ENCODE measurements at places on chromosomes 16 and 17.

DNA sequence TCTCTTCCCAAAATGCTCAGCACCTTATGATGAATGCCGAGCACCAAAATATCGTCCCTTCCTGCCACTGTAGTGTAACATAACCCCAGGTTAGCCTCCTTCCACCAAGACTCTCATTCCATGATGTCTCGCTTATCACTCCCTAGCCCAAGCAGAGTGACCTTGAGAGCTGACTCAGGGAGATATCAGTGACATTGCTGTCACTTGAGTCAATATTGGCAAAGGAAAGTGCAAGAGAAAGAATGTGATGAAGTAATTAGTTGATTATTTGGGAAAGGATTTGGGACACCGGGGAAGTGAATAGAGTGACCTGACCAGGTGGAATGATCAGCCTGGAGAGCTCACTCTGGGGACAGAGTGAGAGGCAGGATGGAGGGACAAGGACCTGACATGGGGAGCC lies 2.6 kb upstream of the ANKFN1 start:
- no peak for DNase-seq

DNA sequence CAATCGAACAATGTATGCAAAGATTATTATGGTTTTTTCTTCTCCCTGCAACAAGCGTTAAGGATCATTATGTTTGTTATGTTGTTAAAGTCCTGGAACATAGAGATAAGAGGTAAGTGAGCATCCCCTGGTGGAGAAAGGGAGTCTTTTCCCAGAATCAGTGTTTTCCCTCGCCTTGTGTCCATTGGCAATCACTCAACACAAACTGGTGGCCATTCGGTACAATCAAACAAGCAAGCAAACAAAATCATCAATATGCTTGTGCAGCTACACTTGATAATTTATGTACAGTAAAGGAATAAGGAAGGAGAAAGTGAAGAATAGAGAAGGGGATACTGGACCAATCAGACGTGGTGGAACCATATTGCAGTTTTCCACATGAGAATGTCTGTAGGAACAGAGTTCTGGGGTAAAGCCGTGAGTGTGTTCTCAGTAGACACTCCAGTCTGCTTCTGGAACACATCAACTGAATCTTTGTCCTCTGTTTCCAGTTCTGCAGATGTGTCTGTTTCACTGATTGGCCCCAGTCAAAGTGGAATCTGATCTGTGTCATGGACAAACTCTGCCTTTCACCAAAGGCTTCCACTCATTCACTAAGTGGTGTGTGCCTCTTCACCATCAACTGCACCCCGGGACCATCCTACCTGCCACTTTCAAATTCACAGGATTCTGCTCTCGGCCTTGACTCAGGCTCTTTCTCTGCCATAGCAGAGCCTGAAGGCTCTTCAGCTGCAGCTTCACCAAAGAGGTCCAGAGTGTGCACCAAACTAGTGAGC lies 169.5 kb downstream of the AHSP start:
- no peak for DNase-seq

DNA sequence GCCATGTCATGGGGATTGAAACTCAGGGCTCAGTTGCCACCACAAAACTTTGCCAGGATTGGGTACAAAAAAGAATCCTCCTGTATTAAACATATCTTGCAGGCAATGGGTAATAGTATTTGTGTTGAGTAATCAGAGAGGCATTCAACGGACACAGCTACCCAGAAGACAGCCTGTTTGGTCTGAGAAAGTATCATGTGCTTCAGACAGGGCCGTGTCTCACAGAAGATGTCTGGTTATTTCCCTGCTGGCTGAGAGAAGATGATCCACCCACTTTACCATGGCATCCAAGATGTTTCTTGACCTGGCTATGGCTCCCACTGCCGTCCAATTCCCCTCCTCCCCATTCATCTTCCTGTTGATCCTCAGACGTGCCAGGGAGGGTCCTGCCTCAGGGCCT lies 304.3 kb upstream of the XYLT1 start:
- DNase-seq: no peak

- no peak for DNase-seq
Observed at GRCh38 chr17:80068301-80069222, 32.1 kb downstream of the CCDC40 start.

DNA sequence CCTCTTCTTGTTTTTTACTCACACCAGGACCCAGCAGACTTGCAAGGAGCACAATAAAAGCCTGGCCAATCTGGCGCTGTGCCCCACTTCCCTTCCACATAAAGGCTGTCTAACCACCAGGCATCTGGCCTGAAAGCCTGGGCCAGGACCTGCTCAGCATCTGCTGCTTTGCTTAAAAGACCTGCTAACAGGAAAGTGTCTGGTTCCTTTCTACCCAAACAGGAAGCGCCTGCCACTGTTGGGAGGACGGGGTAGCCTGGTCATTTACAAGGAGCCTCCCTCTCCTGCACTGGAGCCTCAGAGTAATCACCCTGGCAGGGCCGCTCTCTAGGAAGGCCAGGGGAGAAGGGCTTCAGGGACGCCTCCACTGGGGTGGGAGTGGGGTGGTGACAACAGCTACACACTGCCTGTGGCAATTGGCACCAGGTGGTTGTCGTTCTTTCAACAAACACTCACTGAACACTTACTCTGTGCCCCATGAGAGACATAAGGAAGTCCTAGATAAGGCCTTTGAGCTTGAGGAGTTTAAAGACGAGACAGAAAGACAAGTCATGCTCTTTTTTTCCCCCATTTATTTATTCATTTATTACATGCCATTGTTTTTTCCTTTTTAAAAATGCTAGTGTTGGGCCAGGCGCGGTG lies 6.3 kb upstream of the MMP28 start:
- no peak for DNase-seq

DNA sequence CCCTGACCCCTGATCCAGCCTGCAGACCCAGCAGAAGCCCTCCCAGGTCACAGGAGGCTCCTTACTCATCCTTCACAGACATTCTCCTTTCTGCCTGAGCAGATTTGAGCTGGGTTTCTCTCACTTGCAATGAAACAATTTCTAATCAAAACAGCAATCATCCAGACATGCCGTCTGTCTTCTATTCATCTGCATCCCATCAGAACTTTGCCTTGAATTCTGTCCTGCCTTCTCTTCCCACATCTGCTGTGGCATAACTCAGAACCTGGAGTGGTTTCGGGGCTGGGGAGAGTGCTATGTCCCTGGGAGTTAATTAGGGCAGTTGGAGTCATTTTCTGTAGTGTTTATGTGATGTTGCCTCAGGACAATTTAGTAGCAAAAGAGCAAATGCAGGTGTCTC lies 278.6 kb downstream of the CBLN1 start:
- DNase-seq: no peak

- DNase-seq: no peak
Observed at GRCh38 chr16:10852286-10852685, 24.7 kb upstream of the CIITA start.

GRCh38 chr17:82458885-82459424 lies 414 bp downstream of the NARF start:
- DNase-seq: no peak

DNA sequence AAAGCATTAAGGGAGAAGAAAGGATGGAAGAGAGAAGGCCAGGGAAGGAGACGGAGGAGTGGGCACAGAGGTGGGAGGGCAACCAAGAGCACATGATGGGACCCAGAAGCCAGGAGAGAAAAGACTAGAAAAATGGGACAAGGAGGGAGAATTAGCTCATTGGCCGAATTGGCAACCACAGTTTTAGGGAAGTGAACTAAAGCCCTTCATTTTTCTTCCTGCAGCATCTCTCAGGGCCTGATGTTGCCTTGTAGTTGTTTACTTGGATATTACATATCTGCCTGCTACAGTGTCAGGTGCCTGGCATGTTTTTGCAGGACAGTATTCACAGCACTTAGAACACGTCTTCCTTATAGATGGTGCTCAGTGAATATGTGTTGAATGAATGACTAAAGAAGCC lies 19.0 kb downstream of the EMP2 start:
- no peak for DNase-seq

Data from GM12864 (cell line).